ENCODE measurements at places on chromosomes 5 and 9.

DNA sequence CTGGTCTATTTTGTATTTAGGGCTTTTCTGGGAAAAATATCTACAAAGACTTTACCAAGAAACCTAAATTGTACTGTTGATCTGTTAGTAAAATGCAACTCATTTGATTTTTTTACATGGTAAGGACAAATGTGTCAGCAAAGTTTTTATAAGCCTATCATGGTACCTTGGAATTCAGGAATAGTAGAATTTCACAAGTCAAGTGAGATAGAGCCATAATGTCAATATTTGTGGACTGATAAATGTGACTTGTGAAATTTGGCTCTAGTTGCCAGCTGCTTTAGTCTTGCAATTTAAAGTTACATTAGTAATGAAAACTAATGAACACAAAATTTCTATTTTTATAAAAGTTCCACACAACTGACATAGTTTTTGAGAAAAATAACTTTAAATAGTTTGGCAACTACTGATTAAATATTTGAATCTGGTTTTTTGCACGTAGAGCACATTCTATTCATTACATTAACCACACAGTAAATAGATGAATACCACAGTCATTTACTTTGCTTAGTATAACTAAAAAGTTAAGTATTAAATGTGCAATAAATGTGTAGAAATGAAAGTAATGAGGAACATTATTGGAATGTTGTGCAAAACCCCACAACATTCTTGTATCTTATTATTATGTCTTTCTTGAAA, 41.2 kb upstream of the RIOK2 start:
- DNase-seq = no peak
- H3K27ac ChIP-seq = no peak overlapping the region
- no peaks in the 10 kb centered on the region for H3K27me3 ChIP-seq
- no peaks in the 10 kb centered on the region for H3K36me3 ChIP-seq
- H3K4me3 ChIP-seq = no peak overlapping the region

GRCh38 chr5:72720205-72720604, 96.3 kb upstream of the TNPO1 start:
- H3K36me3 ChIP-seq = no peaks in the 10 kb centered on the region
- no peak for DNase-seq
- H3K4me3 ChIP-seq = no peak overlapping the region
- H3K27me3 ChIP-seq = no peaks in the 10 kb centered on the region
- peaks cover 2% of the 10 kb centered on the region for H3K4me1 ChIP-seq

DNA sequence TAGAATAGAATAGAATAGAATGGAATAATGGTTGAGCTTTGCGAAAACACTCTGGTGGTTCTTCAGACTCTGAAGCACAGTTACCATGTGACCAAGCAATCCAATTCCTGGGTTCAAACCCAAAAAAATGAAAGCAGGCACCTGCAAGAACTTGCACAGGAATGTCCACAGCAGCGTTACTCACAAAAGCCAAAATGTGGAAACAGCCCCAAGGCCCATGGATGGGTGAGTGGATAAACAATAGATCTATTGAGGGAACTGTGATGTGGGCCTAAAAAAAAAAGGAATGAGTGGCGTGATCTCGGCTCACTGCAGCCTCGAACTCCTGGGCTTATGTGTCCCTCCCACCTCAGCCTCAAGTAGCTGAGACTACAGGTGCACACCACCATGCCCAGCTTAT, 21.4 kb upstream of the TMEM250 start:
- H3K4me1 ChIP-seq = no peaks in the 10 kb centered on the region
- H3K36me3 ChIP-seq = no peaks in the 10 kb centered on the region
- no peak overlapping the region for H3K27ac ChIP-seq
- no peak for DNase-seq

- H3K36me3 ChIP-seq = no peaks in the 10 kb centered on the region
- no peaks in the 10 kb centered on the region for H3K27me3 ChIP-seq
- no peak for DNase-seq
- no peak overlapping the region for H3K27ac ChIP-seq
Measured at GRCh38 chr5:130222573-130222972, 318.3 kb downstream of the CHSY3 start.

DNA sequence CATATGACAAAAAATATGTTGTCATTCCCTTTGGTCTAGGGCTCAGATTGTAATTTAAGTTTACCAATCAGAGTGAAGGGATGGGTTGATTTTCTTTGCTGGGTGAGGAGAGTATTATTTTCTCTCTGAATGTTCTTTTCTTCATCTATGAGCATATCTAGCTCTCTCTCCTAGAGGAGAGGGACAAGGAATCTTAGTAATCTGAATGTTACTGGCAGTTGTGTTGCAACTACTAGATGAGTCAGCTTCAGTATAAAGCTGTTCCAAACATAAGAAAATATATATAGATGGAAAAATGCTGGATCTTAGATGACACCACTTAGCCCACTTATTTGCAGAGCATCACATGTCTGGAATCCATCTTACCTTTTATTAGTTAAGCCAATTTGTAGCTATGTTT, 259.3 kb downstream of the TUSC1 start:
- no peak overlapping the region for H3K4me3 ChIP-seq
- no peaks in the 10 kb centered on the region for H3K36me3 ChIP-seq
- no peaks in the 10 kb centered on the region for H3K4me1 ChIP-seq
- no peak for DNase-seq
